ENCODE measurements at places on chromosomes 2 and 18.

GRCh38 chr2:216694826-216695217 is 527 bp downstream of the IGFBP5 start:
- no peak for DNase-seq

DNA sequence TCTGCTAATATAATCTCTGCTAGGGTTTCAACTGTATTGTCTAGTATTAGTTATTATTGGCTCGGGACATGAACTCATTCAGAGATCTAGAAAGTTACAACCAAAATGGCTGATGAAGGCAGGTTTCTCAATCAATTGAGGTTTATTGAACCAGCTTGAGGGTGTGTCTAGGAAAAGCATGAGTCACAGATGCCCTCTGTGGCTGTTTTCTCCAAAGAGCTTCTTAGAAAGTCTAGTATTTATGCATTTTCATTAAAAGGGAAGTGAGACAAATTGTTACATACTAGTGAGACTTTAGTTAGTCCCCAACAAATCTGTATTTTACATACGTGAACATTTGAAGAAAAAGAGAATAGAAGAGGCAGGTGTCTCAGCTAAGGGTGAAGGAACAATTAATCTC is 23.0 kb upstream of the RTTN start:
- no peak for DNase-seq

DNA sequence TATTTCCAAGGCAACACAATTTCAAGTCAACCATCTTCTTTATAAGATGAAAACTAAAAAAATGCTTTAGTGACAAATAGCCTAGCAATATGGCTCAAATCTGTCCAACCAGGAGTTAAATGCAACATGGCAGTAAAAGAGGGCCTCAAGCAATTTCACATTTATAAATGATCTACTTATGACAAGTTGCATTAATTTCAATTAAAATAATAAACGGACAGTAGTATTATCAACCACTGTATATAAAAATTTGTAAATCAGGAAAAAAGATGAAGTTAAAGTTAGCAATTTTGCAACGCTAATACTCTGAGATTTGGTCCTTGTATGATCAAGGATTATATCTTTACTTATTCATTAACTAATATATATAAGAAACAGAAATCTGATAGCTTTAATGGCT is 19.3 kb downstream of the CCDC88A start:
- no peak for DNase-seq

DNA sequence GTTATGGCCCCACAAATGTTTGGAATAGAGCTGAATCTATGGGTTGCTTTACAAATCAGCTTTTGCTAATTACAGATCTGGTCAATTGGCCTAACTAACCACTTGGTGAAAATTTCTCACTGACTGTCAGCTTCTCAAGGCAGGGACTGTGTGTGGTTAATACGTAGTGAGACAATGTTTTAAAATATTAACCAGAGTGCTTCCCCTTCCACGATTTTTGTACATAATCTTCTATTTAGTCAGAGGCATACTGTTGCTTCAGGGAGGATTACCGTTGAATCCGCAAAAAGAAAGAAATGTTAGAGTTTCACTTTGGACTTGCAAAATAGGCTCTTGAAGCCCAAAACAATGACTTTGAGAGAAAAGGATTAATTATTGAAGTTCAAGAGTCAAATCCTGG is 14.9 kb upstream of the KCNS3 start:
- no peak for DNase-seq

DNA sequence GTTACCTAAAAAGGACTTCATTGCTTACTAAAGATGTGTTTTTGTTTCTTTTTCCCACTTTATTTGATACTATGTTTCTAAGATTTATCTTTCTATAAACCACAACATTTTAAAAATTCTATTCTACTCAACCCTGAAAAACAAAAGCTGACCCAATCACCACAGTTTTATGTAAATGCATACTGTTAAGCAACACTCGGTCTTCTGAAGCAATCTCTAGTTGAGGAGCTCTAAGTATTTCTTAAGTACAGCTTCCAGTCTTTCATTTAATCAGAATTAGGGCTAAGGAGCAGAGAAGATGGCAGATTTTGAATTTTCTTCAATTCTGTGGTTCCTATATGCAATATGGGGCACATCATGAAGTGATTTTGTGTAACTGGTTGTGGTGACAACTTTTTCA is 72.2 kb upstream of the SLC4A10 start:
- DNase-seq = no peak

DNA sequence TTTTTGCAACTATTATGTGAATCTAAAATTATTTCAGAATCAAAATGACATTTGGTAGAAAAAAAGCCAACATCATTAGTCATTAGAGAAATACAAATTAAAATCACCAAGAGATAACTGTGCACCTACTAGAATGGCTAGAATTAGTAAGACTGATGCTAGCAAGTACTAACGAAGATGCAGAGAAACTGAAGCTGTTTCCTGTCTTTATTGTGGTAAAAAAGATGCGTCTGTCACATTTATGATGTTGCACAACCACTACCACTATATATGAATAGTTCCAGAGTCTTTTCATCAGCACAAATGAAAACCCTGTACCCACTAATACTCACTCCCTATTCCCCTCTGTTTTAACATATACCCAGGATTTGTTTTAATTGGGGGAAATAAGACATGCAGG is 16.7 kb upstream of the TWIST2 start:
- no peak for DNase-seq

- no peak for DNase-seq
Observed at GRCh38 chr2:203059567-203060240, 45.0 kb downstream of the NBEAL1 start.

DNA sequence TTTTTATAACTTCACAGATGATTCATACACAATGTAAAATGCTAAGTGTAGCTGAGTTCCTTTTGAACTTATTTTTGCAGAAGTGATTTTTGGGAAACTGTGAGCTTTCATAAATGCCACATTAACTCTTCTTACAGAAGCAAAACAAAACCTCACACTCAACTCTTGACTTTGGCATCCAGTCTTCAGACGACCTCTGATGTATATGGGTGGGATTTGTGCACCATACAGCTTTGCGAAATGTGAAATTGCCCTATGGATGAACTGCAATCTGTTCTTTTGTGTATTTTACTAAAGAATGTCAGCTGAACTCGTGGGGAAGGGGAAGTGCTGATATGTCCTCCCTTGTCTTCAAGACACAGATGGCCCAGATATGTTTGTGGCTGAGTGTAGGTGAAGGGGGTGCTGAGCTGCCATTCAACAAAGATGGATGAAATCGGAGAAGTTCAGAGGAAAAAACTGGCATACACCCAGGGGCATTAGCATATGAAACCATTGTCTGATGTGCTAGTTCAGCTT is 218.3 kb downstream of the PTGR3 start:
- DNase-seq = no peak

GRCh38 chr2:42327125-42327524 is 33.9 kb downstream of the COX7A2L start:
- no peak for DNase-seq

GRCh38 chr2:46486436-46486835 is 7.1 kb downstream of the TMEM247 start:
- DNase-seq = no peak

DNA sequence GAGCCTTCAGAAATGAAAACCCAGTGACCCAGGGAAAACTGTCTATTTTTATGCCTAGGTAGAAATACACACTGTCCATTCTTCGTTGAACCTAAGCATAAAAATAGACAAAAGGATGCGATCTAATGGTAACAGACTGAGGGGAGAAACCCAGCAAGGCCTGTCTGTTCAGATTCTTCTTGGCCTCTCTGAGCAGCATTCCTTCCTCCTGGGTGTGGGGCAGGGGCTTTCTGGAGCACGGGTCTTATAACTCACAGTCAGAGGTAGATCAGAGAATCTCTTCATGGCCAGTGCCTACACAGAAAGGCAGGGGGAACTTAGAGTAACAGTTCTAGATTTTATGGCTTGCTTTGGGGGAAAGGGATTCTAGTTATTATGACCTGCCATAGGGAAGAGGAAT is 56.0 kb downstream of the PKDCC start:
- no peak for DNase-seq

GRCh38 chr2:219643084-219643473 is 15.6 kb downstream of the SLC4A3 start:
- DNase-seq = no peak

DNA sequence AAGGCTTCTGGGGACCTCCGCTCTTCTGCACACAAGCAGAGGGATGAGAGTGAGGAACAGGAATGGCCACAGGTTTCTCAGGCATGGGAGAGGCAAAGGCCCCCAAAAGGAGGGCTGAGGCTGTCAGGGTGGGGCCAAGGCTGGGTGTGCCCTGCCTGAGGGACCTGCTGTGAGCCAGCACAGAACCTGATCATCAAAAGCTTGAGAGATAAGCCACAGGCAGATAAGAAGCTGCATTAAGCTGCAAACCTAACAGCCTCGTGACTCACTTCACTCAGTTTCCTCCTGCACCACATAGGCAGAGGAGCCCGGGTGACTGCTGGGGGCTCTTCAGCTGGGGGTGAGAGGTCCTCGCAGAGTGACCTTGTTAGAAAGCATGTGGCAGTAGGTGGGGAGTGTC is 64.5 kb upstream of the LAPTM4A start:
- DNase-seq = no peak

DNA sequence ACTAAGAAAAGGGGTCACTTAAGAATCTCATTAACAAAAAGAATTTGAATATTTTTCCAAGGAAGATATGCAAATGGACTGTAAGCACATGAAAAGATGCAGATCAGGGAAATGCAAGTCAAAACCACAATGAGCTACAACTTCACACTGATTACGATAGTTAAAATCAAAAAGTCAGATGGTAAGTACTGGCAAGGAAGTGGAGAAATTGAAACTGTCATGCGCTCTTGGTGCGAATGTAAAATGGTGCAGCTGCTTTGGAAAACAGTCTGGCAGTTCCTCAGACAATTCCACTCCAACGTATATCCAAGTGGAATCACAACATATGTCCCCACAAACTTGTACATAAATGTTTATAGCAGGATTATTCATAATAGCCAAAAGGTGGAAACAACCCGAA is 81.4 kb downstream of the MSH2 start:
- no peak for DNase-seq

- no peak for DNase-seq
Observed at GRCh38 chr18:24198461-24198860, 59.6 kb downstream of the CABYR start.

- no peak for DNase-seq
Observed at GRCh38 chr18:40347261-40347660, 1607.8 kb upstream of the PIK3C3 start.

Measured in BJ (cell line).